ENCODE measurements at places on chromosomes 3 and 15. TPM values are rescaled to one million over a fixed set of nuclear protein-coding genes. Genes with fewer than 3 reads are reported as not detected.

Gene ISLR
- 0.76 TPM for total RNA-seq

Gene RHOV
- under 0.01 TPM for total RNA-seq

Gene TTLL13
- 0.38 TPM for total RNA-seq

Gene NAALADL2
- 2.9 TPM for total RNA-seq

Gene LSG1
- 66.3 TPM for total RNA-seq

Gene ANXA2
- 4,270 TPM for total RNA-seq

Gene GATA2
- total RNA-seq = 30.1 TPM

Gene CTSH
- total RNA-seq = 30.6 TPM

Gene CLDN16
- total RNA-seq = under 0.01 TPM

Gene IFT122
- total RNA-seq = 25.5 TPM

Gene SLC6A1
- not detected for total RNA-seq

Gene OR5K1
- not detected for total RNA-seq

Gene SAXO2
- 1.8 TPM for total RNA-seq

Gene ANO10
- 44.9 TPM for total RNA-seq

Gene TMEM212
- not detected for total RNA-seq

Gene SSUH2
- 0.10 TPM for total RNA-seq

Gene KCNAB1
- total RNA-seq = 0.33 TPM

Gene CCDC33
- not detected for total RNA-seq

Gene PRTG
- total RNA-seq = 2.3 TPM

Gene DUOX1
- not detected for total RNA-seq

Gene AGBL1
- total RNA-seq = under 0.01 TPM

Gene GP9
- not detected for total RNA-seq

Gene C15orf62
- total RNA-seq = 0.65 TPM

Gene DIPK2A
- total RNA-seq = 28.4 TPM

Gene DUOXA2
- not detected for total RNA-seq

Gene CMTM6
- total RNA-seq = 106 TPM

Gene LEKR1
- total RNA-seq = 0.33 TPM

Gene SNTN
- not detected for total RNA-seq

Gene ATP10A
- 0.19 TPM for total RNA-seq

Gene PRR20G
- total RNA-seq = not detected

Gene KBTBD13
- not detected for total RNA-seq

Gene IL5RA
- total RNA-seq = not detected

Gene TLR9
- under 0.01 TPM for total RNA-seq

Gene PYGO1
- total RNA-seq = 3.1 TPM

Gene TRIM42
- not detected for total RNA-seq

Gene P2RY1
- total RNA-seq = 2.7 TPM

Gene MKRN3
- total RNA-seq = under 0.01 TPM

Gene DNAH12
- total RNA-seq = under 0.01 TPM

Gene TRAIP
- total RNA-seq = 5.5 TPM

Gene CRABP1
- not detected for total RNA-seq

Gene GREM1
- total RNA-seq = 0.98 TPM

Gene POPDC2
- total RNA-seq = 0.48 TPM

Gene TRPM1
- 0.38 TPM for total RNA-seq

Gene BTLA
- total RNA-seq = under 0.01 TPM

Gene CDC25A
- total RNA-seq = 20.9 TPM

Gene NEO1
- total RNA-seq = under 0.01 TPM

Gene RETNLB
- total RNA-seq = not detected

Gene LRRIQ4
- 0.19 TPM for total RNA-seq

Gene PTPN9
- total RNA-seq = 24.8 TPM

Gene CACNA1D
- not detected for total RNA-seq

Gene CA12
- total RNA-seq = 1.2 TPM

Gene AHSG
- not detected for total RNA-seq

Gene LNP1
- 1.6 TPM for total RNA-seq

Gene C3orf20
- total RNA-seq = not detected

Gene KPNA4
- 53.2 TPM for total RNA-seq

Gene RAF1
- 73.8 TPM for total RNA-seq

Gene IGSF11
- not detected for total RNA-seq

Gene HYKK
- total RNA-seq = 1.8 TPM

Gene TMC3
- total RNA-seq = not detected

Measured in vein endothelial cell (primary cell).